ENCODE measurements at places on chromosomes 1 and 21.

DNA sequence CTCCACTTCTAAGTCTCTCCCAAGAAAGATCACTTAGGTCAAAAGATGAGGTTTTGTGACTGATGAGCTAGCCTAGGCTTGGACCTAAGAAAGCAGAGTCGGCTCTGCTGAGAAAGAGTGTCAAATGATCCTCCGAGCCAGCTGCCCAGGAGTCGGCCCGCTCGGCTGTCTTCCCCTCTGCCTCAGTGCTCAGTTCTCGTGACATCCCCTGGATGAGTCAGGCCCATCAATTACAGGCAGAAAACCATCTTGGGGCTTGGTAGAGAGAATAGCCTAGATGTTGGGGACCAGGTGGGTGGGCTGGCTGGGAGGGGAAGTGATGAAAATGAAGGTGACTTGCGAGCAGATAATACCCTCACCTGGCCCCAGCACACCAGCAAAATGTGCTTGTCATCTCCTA is 60.5 kb downstream of the SLC66A1 start:
- no peak for DNase-seq

DNA sequence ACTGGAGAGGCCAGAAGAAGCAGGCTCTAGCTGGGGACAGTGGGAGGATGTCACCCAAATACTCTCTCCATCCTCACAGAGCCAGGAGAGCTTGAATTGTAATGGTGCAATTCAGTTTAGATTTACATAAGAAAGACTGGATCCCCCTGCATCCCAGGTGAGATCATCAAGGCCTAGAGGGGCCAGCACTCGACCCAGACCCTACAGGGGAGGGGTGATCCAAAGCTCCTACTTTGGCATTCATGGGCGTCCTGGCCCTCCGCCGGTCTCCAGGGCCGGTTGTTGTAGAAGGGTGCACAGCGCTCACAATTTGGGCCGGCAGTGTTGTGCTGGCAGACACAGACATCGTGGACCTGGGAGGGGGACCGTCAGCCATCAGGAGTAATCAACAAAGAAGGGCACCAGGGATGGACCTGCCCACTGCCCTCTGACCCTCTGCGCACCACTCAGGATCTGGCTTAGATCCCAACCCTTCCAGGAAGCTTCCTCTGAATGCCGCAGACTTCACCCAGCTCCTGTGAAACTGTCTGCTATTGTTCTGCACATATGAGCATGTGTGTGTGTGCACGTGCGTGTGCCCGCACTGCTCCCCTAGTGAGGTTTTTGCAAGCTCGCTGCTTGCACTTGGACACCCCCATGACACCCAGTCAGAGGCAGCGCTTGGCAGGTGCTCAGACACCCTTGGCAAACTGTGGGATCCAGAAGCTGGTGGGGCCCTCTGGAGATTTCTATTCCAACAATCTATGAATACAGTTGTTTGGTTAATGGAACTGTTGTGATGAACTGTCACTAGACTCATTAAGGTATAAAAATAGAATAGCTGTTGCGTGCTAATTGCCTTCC is 21.6 kb downstream of the LAMB3 start:
- no peak for DNase-seq

GRCh38 chr1:36448530-36449056 is 1.7 kb downstream of the OSCP1 start:
- no peak for DNase-seq

- DNase-seq = no peak
These were observed 84.3 kb downstream of the WDR64 start for GRCh38 chr1:241736387-241736786.

DNA sequence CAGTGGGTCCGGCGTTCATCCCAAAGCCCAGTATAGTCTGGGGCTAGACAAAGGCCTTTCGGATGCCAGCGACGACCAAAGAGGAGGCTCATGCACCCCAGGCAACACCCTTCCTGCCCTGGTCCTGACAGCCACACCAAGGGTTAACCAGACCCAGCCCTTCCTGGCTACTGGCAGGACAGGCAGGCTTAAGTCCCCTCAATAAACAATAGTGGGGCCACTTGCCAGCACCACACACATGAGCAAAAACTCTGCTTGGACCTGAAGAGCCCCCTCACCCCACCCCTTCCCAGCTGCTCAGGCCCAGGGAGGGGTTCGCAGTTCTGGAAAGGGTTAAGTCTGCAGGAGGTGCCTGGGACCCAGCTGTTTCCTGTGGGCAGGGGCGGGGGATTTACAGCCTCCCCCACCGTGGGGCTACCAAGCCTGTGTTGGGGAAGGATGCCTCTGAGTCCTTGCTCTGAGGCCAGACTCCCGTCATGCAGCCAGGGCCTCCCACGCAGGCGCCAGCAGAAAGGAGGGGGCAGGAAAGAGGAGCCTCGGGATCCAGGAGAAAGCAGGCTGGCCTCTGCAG is 18.2 kb downstream of the PHLDA3 start:
- DNase-seq = peak; percentile 39

DNA sequence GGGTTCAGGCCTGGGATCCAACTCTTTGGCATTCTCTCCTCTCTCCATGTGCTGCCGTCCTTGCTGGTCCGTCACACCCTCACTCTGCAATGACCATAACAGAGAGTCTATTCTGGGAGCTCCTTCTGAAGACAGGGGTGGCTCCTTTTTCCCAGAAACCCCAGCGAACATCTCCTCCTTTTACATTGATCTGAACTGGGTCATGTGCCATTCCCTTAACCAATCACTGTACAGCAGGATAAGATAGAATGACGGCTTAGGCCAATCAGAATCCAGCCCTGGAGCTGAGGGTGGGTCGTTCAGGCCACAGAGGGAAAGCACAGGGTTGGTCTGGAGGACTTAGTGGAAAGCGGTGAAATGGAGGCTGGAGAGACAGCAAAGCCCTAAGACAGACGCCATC is 740.1 kb downstream of the MATN1 start:
- no peak for DNase-seq

GRCh38 chr1:185473186-185473585 is 156.1 kb upstream of the IVNS1ABP start:
- no peak for DNase-seq

DNA sequence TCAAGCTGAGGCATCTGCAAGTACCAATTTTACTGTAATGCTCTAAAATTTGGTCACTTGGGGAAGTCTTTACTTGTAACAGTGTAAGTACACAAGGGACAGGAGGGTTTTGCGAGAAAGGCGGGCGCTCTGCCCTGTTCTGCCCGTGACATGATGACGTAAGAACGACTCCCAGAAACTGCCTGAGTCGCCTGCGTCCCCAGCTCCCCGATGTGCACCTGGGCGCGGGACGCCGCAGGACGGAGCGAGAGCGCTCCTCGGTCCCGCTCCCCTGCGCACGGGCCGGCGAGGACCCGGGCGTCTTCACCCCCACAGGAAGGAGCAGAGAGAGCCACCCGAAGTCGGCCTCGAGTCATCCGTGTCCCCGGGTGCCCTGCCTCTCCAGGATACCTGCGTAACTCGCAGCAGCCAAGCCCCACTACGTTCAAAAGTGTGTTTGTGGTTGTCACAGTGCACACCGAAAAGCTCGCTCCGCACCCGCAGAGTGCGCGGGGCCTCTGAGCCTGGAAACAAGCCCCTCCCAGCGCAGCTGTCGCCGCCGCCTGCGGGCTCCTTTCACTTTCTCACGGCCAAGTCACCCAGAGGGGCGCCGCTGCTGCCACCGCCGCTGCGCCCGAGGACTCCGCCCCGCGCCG is 3.3 kb upstream of the ZBTB18 start:
- no peak for DNase-seq

DNA sequence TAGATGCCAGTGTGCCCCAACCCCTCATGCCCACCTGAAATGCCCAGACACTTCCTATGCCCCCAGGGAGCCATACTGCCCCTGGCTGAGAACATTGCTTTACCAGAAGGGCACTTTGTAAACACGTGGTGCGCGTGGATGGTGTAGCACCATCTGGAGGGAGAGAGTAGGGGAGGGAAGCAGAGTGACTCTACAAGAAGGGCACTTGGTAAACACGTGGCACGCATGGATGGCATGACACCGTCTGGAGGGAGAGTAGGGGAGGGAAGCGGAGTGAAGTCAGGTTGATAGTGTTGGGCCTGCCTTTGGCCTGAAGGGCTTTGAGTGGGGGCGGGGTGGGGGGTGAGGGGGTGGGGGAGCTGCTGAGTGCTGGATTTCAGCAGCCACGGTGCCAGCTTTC is 324.0 kb upstream of the VAMP3 start:
- no peak for DNase-seq

DNA sequence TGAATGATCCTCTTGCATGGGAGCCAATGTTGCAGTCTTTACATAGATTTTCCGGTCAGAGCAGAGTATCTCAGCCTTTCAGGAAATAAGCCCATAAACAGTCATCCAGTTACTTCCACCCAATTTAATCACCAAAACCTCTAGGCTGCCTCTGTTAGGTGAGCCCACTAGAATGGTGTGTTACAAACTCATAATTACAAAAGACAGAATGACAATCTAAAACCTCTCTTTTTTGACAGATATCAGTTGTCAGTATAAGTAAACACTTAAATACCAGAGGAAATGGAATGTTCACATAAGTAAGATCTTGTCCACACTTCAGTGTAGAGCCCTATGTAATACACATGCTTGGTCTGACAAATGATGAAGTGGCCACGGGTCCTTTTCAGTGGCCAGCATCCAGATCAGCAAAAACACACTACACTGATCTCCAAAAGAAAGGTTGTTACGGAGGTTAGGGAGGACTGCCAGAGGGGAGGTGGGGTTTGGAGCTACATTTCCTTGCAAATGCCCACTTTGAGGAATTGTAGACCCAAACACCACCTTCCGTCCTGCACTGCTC is 71.3 kb upstream of the FBXO28 start:
- DNase-seq = no peak

GRCh38 chr1:87178441-87178840 is 150.2 kb upstream of the LMO4 start:
- DNase-seq = no peak

- DNase-seq = no peak
These were observed 14.0 kb downstream of the GTF2B start for GRCh38 chr1:88877382-88877825.

DNA sequence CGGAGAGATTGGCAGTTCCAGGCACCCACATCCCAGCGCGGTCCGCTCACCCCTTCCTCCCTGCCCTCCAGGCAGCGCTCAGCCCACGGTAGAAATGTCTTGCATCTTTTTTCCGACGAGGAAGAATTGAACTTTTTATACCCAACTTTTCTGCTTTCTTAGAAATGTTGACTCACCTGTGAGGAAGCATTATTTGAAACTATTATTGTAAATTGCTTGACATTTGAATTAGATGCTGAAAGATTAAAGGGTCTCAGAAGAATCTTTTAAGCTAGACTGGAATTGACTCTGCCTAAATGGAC is 912 bp upstream of the SIPA1L2 start:
- DNase-seq = no peak

DNA sequence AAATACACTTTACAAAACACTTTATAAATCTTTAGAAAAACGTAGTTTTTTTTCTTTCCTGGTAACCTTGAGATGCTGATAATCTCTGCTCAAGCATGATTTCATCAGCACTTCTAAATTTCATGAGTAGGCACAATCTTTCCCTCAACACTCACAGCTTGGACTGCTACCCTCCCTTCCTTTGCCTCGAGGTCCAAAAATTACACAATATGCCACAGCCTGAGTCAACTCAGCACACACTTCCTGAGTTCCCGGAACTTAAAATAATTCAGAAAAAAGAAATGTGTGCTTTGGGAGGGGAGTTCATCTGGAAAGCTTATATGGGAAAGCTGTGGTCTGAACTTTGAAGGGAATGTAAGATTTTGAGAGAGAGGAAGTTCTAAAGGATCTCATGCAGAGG is 5.9 kb downstream of the CLCA2 start:
- no peak for DNase-seq

DNA sequence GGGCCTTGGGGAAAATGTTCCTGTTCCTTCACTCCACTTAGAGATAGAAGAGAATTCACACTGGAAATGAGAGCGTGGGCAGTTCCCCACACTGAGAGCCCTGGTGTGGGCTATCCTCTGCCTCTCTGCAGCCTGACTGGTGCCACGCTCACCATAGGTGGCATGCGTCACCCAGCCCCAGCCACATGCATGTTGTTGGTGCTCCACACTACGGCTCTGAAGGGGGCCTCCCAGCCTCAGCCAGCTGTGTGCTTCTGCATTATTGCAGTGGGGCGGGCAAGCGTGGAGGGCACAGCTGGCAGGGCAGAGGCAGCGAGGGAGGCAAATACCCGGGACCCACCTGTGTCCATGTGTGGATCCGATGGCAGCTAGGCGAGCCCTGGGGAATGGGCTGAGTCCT is 14.7 kb upstream of the RASSF5 start:
- no peak for DNase-seq

DNA sequence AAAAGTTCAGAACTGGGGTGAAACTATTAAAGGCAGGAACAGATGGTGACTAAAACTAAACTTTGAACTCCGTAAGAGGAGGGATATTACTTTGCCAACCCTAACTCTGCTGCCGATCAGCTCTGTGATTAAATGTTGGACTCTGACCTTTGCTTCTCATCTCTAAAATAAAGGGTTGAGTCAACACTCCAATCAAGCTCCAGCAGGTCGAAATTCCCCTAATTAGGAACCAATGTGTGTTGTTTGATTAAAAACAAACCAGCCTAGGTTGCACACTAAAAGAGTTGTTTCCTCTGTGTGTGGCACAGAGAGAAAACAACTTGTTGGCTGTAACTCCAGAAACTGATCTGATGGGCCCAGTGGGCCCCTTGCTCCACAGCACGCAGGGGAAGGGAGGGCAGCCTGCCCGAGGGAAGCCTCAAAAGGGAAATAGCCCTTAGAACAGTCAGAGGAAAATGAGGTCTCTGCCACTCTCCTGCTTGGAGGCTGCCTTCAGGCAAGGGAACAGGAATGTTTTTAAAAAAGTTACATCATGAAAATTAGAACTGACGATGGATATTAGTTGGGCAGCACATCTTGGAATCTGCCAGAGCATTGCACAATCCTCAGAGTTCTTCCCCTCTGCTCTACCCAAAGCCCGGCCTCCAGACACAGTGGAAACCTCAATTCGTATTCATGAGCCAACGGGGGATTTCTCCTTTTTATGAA is 69.3 kb downstream of the KCTD3 start:
- DNase-seq = no peak

GRCh38 chr1:198856601-198857000 is 217.8 kb downstream of the PTPRC start:
- DNase-seq = no peak

DNA sequence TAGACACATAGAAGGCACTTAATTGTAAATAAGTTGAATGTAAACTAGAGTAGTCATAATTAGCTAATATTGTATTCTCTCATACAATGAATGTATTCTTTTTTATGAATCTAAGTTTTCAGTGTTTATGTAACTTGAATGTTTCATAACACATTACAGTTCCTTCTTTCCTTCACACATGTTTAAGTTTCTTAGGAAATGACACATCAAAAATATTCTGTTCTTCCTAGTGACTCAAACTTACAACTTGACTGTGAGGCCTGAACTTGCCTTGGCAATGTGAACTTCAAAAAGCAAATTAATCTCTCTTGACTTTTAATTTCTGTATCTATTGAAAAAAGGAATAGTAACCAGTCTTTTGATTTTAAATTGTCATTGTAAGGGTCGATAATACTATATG is 700.1 kb downstream of the KCNT2 start:
- DNase-seq = no peak

DNA sequence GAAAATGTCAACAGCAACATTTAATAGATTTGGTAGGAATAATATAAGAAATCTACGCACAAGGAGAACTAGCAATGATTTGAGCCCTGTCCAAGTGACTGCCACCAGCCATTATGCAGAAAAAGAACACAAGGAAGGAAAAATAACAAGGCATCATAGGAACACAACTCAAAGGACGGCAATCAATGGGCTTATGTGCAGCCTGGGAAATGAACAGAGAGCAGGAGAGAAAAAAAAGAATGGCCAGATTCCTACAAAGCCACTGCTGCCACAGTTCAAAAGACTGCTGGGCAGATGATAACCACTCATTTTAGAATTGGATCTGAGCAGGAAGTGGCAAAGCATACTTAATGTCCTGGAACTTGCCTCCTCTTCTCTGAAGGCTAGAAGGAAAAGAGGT is 274.3 kb upstream of the CAMK1G start:
- no peak for DNase-seq
